Pons (tissue), 1 donor: ENCODE measurements at places on chromosomes 11 and 22.
A peak's percentile ranks its signal among the peaks of the same experiment; 100 is the strongest.

DNA sequence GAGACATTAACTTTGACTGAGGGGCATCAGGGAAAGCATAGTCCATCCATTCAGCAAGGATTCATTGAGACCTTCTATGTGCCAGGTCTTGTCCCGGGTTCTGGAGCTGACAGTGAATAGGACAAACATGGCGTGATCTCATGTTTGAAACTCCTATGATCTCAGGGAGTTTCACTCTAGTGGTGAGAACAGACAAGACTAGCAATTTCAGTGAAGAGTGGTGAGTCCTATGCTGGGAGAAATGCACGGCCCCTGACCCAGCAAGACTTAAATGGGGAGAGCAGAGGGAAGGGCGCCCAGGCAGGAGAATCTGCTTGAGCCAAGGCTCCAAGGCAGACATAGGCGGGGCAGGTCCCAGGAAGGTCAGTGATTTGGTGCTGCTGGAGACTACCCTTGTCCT lies 155.7 kb downstream of the CEP164 start:
- DNase-seq: no peak

DNA sequence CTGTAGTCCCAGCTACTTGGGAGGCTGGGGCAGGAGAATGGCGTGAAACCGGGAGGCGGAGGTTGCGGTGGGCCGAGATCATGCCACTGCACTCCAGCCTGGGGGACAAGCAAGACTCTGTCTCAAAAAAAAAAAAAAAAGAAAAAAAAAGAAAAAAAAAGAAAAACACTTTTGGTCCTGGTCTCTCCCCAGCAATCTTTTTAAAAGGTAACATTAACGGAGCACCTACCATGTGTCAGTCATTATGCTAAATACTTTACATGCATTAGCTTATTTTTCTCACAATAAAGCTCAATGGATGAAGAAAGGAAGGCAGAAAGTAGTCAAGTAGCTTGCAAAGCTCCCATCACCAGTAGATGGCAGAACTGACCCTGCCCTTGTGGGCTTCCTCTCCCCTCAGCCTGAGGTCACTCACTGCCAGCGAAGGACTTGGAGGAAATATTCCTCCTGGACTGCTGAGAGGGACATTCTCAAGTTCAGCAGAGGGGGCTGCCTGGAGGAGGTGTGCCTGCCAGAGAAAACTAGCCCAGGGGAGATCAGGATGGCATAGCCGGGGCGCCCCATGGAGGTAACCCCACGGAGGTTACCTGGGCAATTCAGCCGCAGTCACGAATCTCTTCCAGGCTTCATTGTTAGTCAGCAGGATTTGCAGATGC lies 15.5 kb downstream of the APOL3 start:
- peak; percentile 77 for DNase-seq

DNA sequence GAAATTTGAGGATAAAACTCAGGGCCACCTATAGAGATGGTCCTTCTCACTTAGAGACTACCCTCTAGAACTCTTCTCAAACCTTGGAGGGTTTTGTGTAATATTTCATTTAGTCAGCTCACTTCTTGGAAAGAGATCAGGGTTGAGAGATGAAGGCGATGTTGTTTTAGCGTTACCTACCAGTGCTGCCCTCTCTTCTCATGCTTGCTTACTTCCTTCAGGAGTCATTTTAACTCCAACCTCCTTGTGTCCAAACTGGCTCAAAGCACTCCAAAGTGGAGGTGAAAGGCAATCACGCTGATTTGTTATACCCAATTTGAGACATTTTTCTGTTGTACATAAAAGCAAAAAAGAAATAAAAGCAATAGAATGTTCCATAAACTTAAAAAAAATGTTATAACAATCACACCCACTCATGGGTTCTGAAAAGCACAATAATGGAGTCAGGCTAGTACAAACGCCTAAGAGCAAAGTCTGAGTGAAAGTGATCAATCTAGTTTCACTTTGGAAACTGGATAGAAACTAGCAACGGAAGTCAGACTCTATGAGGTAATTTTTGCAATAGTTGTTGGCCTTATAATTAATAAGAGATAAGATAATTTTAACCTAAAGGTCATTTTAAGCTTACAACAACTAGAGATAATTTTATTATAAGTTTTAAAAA lies 117.1 kb downstream of the MRTFA start:
- no peak for DNase-seq

- DNase-seq: no peak
Observed at GRCh38 chr11:78664636-78665035, 90.0 kb upstream of the NARS2 start.

GRCh38 chr11:122095681-122096262 lies 20.2 kb downstream of the BLID start:
- DNase-seq: no peak

DNA sequence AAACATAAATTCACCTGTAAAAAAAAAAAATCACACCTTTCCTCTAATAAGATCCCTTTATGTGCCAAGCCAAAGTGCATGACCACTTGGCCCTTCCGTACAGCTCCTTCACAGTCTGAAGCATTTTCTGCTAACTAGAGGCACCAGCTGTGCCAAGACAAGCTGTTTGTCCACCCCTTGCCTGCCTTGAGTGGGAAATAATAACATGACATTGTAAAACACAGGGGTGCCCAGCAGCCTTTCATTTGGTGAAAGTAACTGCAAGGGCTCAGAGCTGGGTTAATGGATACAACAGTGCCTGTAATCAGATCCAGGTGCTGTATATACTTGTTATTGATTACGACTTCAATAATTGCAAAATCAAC lies 59.2 kb downstream of the DDIAS start:
- DNase-seq: no peak

DNA sequence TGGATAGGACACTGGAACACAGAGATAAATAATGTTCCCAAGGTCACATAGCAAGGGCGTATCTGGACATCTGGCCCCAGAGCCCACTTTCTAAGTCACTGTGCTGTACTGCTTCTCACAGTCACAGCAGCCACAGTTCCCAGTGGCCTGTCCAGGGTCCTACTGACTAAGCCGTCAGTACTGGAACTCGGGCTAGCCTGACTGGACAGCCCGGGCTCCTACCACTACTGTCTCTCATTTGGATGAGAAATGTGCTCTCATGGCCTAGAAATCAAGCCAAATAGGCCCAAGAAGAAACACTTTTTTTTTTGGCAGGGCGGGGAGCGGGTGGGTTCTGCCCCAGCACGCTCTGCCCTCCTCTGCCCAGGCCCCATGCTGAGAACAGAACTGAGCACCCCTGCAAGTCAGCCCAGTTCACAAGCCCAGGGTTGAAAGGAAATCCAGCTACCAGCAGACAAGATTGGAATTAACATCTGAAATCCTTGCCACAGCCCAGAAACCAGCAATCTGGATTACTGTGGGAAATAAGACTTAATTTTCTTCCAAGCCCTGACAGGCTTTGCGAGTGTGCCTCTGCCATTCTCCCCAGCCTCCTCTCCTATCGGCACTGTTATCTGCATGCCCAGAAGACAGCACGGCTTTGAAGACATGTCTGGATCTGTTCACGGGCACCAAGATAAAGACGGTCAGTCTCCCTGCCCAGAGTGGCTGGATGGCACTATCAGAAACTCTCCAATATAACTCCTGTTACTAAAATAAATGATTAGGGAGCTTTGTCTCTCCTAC lies 182.9 kb upstream of the NCAM1 start:
- DNase-seq: no peak
